ENCODE measurements at places on chromosomes 7 and 10.

- DNase-seq: no peak
Measured at GRCh38 chr7:151537818-151538561, 18.3 kb upstream of the RHEB start.

DNA sequence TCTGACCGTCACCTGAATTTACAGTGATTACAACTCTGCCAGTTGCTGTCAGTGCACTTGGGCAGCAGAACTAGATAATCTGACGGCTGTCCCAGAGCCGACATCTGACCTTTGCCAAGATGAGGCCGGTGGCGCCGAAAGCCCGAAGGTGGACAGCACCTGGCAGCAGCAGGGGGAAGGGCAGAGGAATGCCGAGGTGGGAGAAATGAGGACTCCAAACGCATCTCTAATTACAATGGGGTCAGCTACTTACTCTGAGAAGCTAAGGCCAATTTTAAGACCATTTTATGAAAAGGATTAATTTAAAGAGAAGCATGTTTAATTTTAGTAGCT lies 33.8 kb downstream of the TRIM8 start:
- DNase-seq: no peak

GRCh38 chr10:45673074-45673648 lies 589 bp upstream of the ZFAND4 start:
- no peak for DNase-seq

DNA sequence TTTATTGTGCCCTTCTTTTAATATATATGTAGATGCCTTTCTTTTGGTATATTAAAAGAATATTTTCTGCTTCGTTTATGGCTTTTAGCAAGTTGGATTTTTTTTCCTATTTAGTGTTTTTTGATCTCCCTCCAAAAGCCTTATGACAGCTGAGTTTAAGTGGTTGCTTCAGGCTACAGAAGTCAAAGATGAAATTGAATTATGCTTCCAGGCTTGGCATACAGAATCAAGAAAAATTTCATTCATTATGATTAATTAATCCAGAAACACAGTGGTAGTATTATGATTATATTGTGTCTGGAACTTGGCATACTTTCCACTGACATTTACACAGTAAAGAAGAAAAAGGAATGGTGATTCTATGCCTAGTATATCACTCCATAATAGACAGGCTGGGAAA lies 63.8 kb upstream of the SEM1 start:
- DNase-seq: no peak

- DNase-seq: no peak
Measured at GRCh38 chr10:127236266-127236665, 39.9 kb upstream of the INSYN2A start.

- DNase-seq: no peak
Measured at GRCh38 chr7:20507157-20507556, 108.3 kb upstream of the ABCB5 start.

DNA sequence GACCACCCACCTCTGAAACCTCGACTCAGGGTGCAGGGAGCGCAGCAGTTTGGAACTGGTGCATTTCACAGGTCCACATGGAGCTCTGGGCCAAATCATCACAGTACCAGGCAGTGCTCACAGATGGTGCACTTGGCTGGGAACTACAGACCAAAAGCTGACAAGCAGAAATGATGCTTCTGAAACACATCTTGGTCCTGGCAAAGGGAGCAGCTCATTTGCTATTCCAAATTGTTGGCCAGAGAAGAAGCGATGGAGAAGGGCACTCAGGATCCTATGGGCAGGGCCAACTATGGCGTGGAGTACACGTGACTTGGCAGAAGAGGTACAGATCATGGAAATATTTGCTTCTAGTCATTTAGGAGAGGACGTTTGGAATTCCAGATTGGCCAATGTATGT lies 383.9 kb downstream of the CALN1 start:
- no peak for DNase-seq
